EL (cell line): ENCODE measurements at places on chromosomes 5 and 9.

DNA sequence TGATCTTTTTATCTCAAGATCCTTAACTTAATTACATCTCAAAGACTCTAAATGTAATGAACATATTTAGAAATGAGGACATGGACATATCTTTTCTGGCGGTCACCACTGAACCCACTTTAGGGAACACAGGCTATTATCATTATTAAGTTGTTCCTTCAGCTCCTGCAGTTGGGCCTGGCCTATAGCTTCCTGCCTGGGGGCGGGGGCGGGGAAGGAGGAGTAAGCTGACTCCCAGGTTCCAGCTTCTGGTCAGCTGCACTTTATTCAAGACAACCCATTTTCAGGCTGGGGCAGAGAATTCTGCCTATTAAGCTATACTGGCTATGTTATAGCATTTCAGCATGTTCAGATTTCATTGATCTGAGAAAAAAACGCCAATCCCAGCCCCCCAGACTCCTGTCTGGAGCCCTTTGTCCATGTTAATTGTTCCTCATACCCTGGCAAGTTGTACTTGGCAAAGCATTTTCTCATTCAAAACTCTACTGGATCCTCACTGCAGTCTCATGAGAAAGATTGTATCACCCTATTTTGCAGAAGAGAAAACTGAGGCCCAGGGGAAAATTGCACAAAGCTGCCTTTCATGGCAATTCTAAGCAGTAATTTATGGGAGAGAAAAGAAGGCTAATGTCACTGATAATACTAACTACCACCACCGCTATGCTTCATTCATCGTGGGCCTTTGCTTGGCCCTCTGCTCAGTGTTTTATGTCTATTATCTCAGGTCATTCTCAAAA, 25.1 kb downstream of the COL15A1 start:
- no peak for DNase-seq

DNA sequence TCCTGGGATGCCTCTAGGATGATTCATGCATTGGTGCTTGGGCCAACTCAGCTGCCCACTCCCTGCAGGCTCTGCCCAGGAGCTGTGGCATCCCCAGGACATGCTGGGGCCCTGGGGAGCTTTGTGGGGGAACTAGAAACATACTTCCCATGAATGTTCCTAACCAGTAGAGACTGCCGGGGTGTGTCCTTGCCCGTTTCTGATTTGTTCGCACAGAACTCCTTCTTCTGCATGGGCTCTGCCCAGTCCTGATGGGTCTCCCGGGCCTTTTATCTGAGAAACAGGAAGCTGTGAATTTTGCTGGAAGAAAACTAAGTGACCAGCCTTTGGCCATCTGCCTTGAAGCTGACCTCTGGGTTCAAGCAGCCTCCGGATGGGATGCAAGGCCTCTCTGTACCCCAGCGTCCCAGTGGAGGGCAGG, 71.6 kb upstream of the RNU6ATAC start:
- peak; percentile 27 for DNase-seq

DNA sequence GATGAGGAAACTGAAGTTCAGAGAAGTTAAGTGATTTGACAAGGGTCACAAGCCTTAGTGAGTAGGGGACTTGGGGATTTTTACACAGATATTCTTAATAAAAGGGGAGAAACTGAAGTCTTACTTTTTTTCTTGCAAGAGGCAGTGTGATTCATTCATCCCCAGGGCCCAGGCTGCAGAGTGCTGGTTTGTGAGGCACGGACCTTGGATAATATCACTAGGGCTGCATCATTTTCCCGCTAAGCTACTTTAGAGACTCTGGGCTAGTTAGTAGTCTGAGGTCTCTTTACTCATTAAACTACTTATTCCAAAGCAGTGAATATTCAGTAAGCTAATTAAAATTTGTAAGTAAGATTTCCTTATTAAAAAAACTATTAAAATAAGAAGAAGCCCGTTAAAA, 195.0 kb downstream of the PBX3 start:
- DNase-seq: no peak

DNA sequence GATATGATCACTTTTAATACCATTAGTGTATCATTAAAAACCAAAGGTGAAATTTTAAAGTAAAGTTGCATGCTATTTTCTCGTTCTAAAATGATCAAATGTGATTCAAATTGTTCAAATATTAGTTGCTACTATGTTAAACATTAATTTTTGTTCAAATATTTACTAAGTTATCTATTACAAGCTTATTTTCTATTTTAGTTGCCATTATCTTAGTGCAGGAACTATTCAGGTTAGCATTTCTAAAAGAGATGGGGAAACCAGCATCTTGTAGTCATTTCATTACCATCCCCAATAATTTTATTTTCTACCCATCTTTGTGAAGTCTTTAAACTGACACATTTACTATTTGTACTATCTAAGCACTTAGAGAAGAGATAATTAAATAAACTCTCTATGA, 166.0 kb downstream of the RFX3 start:
- DNase-seq: no peak

- peak; percentile 69 for DNase-seq
These were observed 219.1 kb downstream of the NDUFS4 start for GRCh38 chr5:53779541-53779981.

- DNase-seq: peak; percentile 86
These were observed 204.4 kb downstream of the EFNA5 start for GRCh38 chr5:107466233-107466769.

DNA sequence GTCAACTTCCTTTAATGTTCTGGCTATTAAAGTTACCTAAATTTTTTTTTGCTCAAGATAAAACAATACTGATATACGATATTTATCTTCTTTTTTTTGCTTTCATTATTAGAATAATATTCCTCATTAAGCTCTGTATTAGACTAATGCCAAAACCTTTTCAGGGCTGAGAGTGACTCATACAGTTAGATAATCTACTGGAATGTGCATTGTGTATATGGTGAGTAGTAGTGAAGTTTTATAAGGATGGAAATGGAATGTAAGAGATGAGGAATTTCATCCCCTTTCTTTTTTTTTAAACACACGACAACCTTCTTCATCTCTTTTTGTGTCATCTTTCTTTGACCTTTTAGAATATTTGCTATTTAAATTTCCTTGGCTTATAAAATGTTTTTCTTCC, 268.6 kb downstream of the ISL1 start:
- peak; percentile 36 for DNase-seq

DNA sequence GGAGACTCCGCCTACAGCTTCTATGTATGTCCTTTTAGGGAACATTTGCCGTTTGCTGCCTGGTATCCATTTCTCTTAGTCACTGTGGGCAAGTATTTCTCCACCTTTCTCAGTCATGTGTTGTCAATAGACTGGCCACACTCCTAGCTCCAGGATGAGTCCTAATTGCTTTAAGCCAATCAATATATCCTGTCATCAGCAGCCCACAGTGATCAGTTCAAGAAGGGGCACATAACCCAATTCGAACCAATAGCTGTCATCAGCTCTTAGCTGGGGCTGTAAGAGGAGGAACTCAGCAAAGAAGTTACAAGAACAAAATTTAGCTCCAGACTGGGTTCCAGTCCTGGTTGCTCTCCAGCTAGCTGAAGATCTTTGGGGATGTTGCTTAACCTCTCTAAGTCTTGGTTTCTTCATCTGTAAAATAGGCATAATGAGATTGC, 70.7 kb upstream of the MAN2A1 start:
- DNase-seq: no peak

DNA sequence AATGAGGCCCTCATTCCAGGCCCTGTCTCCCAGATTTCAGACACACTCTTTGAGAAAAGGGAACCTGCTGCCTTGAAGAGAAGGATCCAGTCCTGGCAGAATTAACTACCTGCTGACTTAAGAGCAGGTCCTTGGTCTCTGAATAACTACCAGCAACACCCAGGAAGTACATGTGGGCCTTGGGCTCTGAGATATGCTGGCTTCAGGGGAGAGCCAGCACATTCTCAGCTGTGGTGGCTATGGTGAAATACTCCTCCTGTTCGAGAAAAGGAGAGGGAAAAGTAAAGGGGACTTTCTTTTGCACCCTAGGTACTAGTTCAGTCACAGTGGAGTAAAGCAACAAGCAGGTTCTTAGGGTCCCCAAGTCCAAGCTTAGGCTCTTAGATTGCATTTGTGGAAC, 120.0 kb downstream of the HMHB1 start:
- no peak for DNase-seq

- DNase-seq: no peak
These were observed 617.6 kb downstream of the KIF4B start for GRCh38 chr5:155631116-155631515.

- no peak for DNase-seq
These were observed 24.2 kb downstream of the FAM78A start for GRCh38 chr9:131252120-131252519.

GRCh38 chr5:89297066-89297465, 414.1 kb upstream of the MEF2C start:
- DNase-seq: no peak

GRCh38 chr9:123102375-123103113, 69.1 kb downstream of the GPR21 start:
- peak; percentile 22 for DNase-seq

GRCh38 chr9:123191680-123192079, 76.7 kb downstream of the STRBP start:
- no peak for DNase-seq

- DNase-seq: no peak
These were observed 345.5 kb upstream of the PAPPA start for GRCh38 chr9:115808108-115808507.

GRCh38 chr5:141492168-141492885, 3.4 kb downstream of the PCDHGC5 start:
- no peak for DNase-seq

DNA sequence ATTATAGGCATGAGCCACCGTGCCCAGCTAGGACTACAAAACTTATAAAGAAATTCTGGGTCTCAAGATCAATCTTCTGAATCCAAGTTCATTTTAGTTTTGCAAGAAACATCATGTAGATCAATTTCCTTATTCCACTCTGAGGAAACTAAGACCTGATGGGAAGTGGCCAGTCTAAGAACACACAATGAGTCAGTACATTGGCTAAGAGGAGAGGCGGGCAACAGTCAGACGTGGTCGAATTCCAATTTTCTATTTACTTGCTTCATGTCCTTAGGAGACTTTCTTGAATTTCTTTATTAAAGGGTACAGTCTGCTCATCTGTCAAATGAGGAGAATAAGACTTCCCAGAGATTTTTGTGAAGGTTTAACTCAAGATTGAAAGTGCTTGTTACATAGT, 432.1 kb upstream of the BRINP1 start:
- DNase-seq: no peak

DNA sequence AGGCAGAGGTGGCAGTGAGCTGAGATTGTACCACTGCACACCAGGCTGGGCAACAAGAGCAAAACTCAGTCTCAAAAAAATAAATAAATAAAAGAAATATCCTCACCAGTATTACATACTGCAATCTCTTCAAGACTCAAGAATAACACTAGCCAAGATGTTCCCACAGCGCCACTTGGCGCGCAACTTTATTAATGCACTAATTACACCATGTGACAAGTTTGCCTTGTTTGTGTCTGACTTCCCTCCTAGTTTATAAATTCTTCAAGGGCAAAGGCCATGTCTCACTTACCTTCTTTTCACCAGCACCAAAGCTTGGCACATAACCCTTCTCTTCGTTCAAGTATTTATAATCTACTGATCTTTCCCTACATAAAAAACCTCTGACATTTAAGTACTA, 4.8 kb downstream of the SKP1 start:
- DNase-seq: no peak
